ENCODE measurements at places on chromosomes 3 and 15. TPM values are rescaled to one million over a fixed set of nuclear protein-coding genes. Genes with fewer than 3 reads are reported as not detected.

GRCh38 chr3:141385406-141386125 is 17.3 kb downstream of the ZBTB38 start:
- H3K27me3 ChIP-seq, result no peaks in the 10 kb centered on the region
- no peak overlapping the region for H3K27ac ChIP-seq
- DNase-seq, result no peak
- no peak overlapping the region for H3K4me3 ChIP-seq
- no peaks in the 10 kb centered on the region for H3K4me1 ChIP-seq
- peaks cover 70% of the 10 kb centered on the region for H3K36me3 ChIP-seq

- DNase-seq, result no peak
- H3K27ac ChIP-seq, result no peak overlapping the region
- no peaks in the 10 kb centered on the region for H3K36me3 ChIP-seq
Observed at GRCh38 chr15:53295574-53295973, 463.9 kb downstream of the WDR72 start.

GRCh38 chr3:56775445-56775837 is 26.3 kb downstream of the ARHGEF3 start:
- H3K36me3 ChIP-seq, result no peaks in the 10 kb centered on the region
- H3K4me1 ChIP-seq, result no peaks in the 10 kb centered on the region
- no peaks in the 10 kb centered on the region for H3K27me3 ChIP-seq
- H3K27ac ChIP-seq, result no peak overlapping the region
- DNase-seq, result no peak
- H3K4me3 ChIP-seq, result no peak overlapping the region

DNA sequence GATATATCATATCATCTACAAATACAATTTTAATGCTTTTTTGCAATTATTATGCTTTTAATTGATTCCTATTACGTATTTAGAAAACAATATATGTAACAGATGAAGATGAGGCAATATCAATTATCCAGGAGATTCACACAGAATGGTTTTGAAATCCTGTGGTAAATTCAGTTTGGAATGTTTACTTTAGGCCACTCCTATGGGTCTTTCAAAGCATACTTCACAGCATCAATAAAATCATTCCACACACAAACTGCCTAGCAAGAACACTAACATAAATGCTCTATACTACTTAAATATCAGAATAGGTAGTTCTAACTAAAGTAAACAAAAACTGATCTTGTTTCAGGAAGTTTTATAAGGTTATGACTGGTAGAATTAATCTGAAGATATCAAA is 90.5 kb downstream of the FAM227B start:
- H3K36me3 ChIP-seq, result no peaks in the 10 kb centered on the region
- no peak overlapping the region for H3K4me3 ChIP-seq
- no peak overlapping the region for H3K27ac ChIP-seq
- H3K4me1 ChIP-seq, result 0 out of 2 replicates have a peak, but pooled peaks cover 7% of the 10 kb centered on the region
- no peaks in the 10 kb centered on the region for H3K27me3 ChIP-seq

DNA sequence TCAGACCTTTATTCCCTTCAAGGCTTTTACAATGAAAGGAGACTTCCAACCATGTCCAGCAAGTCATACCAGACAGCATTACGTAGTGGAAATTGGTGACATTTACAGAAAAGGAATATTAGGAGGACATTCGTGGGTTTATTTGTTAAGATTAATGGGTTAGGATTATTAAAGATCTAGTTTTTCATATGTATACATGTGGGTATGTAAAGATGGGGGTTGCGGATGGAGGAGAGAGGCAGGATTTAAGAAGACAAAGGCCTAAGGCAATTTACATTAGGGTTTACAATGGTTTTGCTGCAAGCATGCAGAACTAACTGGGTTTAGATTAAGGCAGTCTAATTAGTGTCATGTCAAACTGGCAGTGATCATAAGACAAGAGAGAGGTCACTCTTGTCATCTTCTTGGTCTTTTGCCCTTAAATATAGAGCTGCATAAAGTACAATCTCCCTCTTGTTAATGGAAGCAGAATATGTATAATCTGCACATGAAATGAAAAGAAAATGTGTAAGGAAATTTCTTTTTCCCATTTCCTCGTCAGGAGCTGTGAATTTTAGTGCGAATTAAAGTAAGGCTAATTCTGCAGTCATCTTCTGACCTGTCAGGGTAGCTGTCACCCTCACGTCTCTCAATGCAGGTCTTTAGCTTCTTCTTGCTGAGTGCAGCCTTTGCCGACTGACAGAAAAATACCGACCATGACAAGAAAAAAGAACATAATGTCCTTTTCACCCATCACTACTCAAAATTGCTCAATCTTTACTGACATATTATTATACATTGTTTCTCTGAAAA is 258.9 kb upstream of the MEIS2 start:
- no peak overlapping the region for H3K27ac ChIP-seq
- no peak overlapping the region for H3K4me3 ChIP-seq
- H3K36me3 ChIP-seq, result no peaks in the 10 kb centered on the region
- DNase-seq, result no peak

GRCh38 chr3:123576122-123576521 is 8.7 kb downstream of the HACD2 start:
- no peak overlapping the region for H3K4me3 ChIP-seq
- peaks cover 32% of the 10 kb centered on the region for H3K36me3 ChIP-seq
- DNase-seq, result no peak
- no peak overlapping the region for H3K27ac ChIP-seq
- no peaks in the 10 kb centered on the region for H3K4me1 ChIP-seq
- no peaks in the 10 kb centered on the region for H3K27me3 ChIP-seq

GRCh38 chr3:142459929-142460328 is 12.1 kb upstream of the XRN1 start:
- H3K4me1 ChIP-seq, result no peaks in the 10 kb centered on the region
- peaks cover 22% of the 10 kb centered on the region for H3K36me3 ChIP-seq
- DNase-seq, result no peak
- H3K27ac ChIP-seq, result no peak overlapping the region

DNA sequence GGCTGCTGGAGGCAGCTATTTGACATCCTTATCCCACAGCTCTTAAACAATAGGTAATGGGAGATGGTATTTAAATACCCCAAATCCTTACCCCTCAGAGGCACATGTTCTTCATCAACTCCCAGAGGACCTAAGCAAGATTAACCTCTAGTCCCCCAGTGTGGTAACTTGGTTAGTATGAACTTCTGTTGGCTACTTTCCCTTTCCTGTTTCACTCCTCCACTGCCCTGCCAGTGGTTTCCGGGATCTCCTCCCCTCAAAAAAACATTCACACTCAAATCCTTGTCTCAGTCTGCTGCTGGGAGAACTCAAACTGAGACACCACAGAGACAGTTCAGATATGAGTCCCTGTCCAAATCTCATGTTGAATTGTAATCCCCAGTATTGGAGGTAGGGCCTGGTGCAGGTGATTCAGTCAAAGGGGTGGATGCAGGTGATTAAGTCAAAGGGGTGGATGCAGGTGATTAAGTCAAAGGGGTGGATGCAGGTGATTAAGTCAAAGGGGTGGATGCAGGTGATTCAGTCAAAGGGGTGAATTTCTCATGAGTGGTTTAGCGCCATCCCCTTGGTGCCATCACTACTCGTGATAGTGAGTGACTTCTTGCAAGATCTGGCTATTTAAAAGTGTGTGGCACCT is 335.0 kb upstream of the CTNNB1 start:
- H3K27me3 ChIP-seq, result no peaks in the 10 kb centered on the region
- no peak for DNase-seq
- no peak overlapping the region for H3K4me3 ChIP-seq

DNA sequence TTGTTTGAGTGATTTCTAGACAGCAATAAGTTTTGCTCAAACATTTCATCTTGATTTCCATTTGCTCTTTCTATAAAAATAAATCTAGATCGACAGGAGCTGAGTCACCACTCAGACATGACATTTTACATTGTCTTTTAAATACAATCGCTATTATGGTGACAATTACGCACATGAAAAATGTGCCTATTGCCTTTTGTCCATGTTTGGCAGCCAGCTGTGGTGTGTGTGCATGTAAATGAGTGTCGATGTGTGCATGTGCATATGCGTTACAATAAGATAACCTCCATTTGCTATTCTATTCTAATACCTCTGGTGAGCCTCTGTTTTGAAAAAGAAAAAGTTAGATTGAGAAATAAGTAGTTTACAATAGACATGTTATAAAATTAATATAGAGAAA is 89.7 kb upstream of the GRM7 start:
- H3K36me3 ChIP-seq, result no peaks in the 10 kb centered on the region
- no peaks in the 10 kb centered on the region for H3K4me1 ChIP-seq
- H3K4me3 ChIP-seq, result no peak overlapping the region
- no peak for DNase-seq

- no peaks in the 10 kb centered on the region for H3K27me3 ChIP-seq
- no peaks in the 10 kb centered on the region for H3K4me1 ChIP-seq
- H3K4me3 ChIP-seq, result no peak overlapping the region
- no peak for DNase-seq
Observed at GRCh38 chr3:124227150-124227630, 235.3 kb upstream of the ROPN1 start.

CEP70 gene
- total RNA-seq, result 11.8 TPM

KPNA1 gene
- 47.1 TPM for total RNA-seq

BRPF1 gene
- 12.2 TPM for total RNA-seq

PRKCD gene
- 1.00 TPM for total RNA-seq

FRMD4B gene
- total RNA-seq, result 13.7 TPM

ATP10A gene
- 18.1 TPM for total RNA-seq

FBXO45 gene
- total RNA-seq, result 18.3 TPM

ABI3BP gene
- total RNA-seq, result 0.05 TPM

MAP2K5 gene
- total RNA-seq, result 4.3 TPM

ESYT3 gene
- total RNA-seq, result 0.06 TPM

AEN gene
- 56.2 TPM for total RNA-seq

TNFAIP8L3 gene
- total RNA-seq, result 0.13 TPM
